Spleen (tissue), 13 donors: ENCODE measurements at places on chromosomes 5 and 9.

DNA sequence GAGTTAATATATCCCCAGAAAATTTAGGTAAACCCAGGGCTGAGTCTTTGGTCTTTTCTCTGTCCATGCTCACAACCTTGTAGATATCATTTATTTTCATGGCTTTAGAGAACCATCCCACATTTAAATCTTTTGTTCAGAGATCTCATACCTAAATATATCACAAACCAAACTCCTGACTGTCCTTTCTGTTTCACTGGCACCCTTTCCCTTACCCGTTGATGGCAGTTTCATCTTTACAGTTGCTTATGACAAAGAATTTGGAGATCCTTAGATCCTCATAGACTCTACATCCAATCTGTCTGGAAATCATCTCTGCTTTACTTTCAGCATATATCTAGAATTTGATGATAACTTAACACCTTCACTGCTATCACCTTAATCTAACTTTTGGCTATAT is 19.2 kb downstream of the RNF180 start:
- no peak for DNase-seq

- no peak for DNase-seq
These were observed 35.0 kb downstream of the ITK start for GRCh38 chr5:157215514-157216167.

- peak; percentile 50 for DNase-seq
These were observed 35.3 kb upstream of the POMT1 start for GRCh38 chr9:131467214-131467935.

GRCh38 chr5:141084487-141084989 is 9.9 kb upstream of the PCDHB2 start:
- DNase-seq = no peak

GRCh38 chr9:5630081-5630507 is 1.2 kb downstream of the RIC1 start:
- no peak for DNase-seq
